Neuronal stem cell (in vitro differentiated cells): ENCODE measurements at places on chromosomes 16 and 17.

GRCh38 chr16:30351001-30351441 lies 4.1 kb downstream of the CD2BP2 start:
- no peak for DNase-seq

GRCh38 chr16:35598696-35599332 lies 2139.4 kb downstream of the TP53TG3F start:
- DNase-seq: no peak

- DNase-seq: no peak
Measured at GRCh38 chr17:43994272-43995149, 9.9 kb upstream of the NAGS start.

- DNase-seq: no peak
Measured at GRCh38 chr17:68441070-68441770, 16.1 kb downstream of the WIPI1 start.

GRCh38 chr17:82949984-82950383 lies 110.2 kb upstream of the ZNF750 start:
- DNase-seq: no peak

- no peak for DNase-seq
Measured at GRCh38 chr17:41692722-41693521, 4.2 kb downstream of the EIF1 start.

DNA sequence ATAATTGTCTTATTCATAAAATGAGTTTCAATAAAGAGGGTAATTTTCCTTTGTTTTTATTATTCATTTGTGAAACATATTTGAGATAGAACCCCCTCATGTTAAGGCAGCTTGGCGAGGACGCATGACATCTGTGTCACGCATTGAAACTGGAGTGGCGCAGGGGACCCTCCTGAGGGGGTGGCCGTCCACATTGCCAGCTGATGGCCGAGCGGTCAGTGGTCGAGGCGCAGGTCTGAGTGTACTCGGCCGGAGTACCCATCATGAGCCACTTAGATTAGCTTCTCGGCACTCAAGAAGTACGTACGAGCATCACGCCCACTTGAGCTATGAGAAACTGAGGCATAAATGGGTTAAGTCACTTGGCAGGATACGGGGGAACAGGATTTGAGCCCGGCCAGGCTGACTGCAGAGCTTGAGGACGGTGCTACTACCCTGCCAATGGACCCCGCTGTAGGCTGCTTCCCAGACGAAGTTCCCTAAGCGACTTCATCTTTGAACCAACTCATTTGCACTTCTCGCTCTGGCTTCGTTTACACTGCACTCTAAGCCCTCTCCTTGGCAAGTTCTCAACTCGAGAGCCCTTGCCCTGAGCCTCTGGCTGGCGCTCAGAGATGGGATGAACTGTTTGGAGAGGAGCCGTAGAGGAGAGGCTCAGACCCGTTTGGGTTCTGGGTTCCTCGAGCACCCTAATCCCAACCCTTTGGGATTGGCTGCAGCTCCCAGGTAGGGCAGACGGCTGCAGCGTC lies 91.8 kb downstream of the SDK2 start:
- no peak for DNase-seq

DNA sequence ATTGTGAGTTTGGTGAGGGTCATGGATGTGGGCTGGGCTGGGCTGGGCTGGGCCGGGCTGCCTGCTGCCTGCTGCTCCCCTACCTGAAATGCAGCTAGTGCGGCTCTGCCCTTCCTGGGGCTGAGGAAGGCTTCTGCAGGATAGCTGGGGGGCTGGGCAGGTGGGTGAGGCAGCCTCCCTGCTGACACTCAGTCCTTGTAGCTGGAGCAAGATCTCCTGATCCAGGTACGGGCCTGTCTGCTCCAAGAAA lies 4.7 kb downstream of the RPL13 start:
- no peak for DNase-seq

GRCh38 chr17:65627891-65628643 lies 66.6 kb upstream of the AXIN2 start:
- DNase-seq: no peak

DNA sequence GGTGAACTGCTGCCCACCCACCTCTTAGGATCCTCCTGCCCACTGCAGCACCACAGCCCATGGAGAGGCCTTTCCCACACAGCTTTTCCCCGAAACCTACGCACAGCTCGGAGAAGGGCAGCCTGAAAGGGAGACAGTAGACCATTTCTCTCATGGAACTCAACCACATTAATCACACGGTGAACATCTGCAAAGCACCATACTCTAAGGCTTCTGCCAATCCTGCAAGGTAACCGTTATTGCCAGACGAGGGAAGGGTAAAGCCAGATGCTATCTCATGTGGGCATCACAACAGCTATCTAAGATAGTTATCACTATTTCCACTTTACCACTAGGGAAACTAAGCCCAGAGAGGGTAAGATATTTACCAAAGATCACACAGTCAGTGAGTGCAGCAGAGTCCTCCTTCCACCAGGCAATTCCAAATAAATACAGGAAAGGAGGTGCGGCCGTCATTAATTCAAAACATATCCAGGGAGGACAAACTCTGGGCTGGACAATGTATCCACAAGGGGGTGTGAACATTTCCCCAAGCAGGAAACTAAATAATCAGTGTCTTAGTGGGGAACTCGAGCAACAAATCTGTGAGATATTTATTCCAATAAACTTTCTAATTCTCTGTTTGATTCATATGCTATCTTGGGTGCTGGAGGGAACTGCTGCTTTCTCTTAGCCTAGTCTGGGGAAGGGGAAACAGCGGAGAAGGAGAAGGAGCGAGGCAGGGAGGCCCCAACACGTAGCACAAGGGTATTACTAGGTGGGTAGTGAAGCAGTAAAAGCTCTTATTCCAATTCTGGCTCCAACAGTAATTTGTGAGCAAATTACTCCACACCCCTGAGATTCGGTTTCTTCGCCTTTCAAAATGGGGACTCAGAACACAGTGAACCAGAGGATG lies 723 bp downstream of the TMEM186 start:
- DNase-seq: no peak

GRCh38 chr16:59701963-59702930 lies 968.1 kb upstream of the GOT2 start:
- no peak for DNase-seq

GRCh38 chr16:8798174-8798527 lies 512 bp downstream of the PMM2 start:
- DNase-seq: no peak

- no peak for DNase-seq
Measured at GRCh38 chr17:58504826-58505351, 9.5 kb downstream of the MTMR4 start.

GRCh38 chr17:838486-838885 lies 56.3 kb downstream of the MRM3 start:
- no peak for DNase-seq
